ENCODE measurements at places on chromosomes 2 and 18.

DNA sequence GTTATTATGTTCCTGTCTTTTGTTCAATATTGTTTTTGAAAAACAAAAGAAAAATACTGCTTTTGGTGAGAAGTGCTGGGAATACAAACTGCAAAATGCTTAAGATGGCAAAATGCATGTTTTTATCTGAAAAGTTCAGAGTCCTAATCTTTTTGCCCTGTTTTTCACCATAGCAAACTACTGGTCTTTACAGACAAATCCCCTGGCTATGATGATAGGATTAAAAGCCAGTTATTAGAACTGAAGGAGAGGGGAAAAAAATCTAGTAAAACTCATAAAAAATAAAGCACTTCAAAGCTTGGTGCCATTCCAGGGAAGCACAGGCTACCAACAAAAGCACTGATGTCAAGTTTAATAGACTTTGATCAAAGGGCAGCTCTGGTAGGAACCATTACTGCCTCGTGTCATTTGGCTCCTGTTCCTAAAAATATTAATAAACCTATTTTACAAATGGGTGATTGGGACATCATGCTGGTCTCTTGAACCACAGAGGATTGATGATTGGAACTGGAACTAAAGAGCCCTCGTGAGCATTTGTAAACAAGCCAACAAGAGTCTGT lies 194.7 kb downstream of the RAB3GAP1 start:
- no peaks in the 10 kb centered on the region for H3K27me3 ChIP-seq
- H3K4me1 ChIP-seq, result no peaks in the 10 kb centered on the region
- DNase-seq, result no peak
- H3K27ac ChIP-seq, result no peak overlapping the region
- no peak overlapping the region for H3K4me3 ChIP-seq

DNA sequence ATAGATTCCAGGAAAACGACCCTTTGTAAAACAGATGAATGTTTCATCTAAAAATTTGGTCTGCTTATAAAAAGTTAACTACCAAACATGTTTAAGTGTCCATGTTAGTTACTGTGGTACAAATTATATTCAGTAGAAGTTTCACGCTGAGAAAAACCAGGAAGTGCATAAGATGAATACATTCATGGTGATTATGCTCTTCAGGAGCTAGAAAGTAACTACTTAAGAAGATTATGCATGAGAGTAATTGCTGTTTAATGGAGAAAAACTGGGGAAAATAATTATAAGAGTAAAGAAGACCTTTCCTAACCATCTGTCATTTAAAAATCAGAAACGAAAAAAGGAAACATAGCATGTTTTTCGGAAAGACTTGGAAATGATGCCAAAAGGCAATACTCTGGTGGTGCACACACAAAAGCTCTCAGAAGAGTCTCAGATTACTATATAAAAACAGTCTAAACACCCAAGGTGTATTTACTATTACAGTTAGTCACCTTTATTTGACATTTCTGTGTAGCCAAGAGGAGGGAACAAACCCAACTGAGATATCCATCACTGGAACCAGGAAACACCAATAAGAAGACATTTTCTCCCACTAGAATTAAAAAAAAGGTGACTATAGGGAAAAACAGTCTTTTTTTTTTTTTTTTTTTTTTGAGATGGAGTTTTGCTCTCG lies 38.8 kb upstream of the METTL21A start:
- no peaks in the 10 kb centered on the region for H3K4me1 ChIP-seq
- H3K36me3 ChIP-seq, result no peaks in the 10 kb centered on the region
- no peak overlapping the region for H3K4me3 ChIP-seq
- no peak for DNase-seq

DNA sequence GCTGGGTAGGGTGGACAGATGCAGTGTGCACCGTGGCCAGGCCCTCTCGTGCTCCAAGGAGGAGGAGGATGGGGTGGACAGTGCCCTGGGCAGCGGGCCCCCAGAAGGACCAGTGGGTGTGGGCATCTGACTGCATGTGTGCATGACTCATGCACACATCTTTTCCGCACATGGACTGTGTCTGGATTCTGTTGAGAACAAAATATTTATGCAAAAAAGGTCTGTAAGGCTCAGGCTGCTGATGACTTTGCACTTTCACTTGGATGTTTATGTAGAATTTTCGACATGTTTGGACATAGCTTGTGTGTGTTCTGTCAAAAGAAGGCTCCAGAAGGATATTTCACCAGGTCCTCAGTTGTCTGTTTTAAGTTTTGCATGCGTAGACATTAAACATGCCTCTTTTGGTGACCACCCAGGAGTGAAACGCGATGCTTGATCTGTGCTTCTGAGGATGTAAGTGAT lies 45.6 kb downstream of the MTCL1 start:
- H3K27ac ChIP-seq, result no peak overlapping the region
- H3K36me3 ChIP-seq, result no peaks in the 10 kb centered on the region
- no peaks in the 10 kb centered on the region for H3K4me1 ChIP-seq
- no peak overlapping the region for H3K4me3 ChIP-seq
- no peaks in the 10 kb centered on the region for H3K27me3 ChIP-seq

DNA sequence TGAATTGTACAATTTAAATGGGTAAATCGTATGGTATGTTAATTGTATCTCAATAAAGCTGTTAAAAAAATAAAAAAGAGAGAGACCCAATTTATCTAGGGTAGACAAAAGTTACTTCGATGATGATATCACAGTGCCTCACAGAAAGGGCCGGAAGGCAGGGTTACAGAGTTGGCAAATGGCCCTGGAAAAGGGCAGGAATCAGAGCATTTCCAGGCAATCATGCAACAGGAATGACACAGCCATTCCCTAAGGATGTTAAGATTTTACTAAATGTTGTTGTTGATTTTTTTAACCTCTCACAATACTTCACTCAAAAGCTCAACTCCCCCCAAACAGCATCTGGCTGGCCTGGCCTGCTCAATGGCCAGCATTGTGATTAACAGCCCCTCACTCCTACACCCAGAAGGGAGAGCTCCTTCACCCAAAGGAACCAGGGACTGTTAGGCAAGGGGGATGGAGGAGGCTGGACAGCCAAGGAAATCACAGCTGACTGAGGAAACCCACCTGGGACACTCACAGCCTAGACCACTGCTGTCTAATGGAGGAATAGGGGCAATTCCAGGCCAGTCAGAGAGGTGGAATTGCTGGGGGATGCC lies 7.7 kb upstream of the SP100 start:
- no peaks in the 10 kb centered on the region for H3K4me1 ChIP-seq
- no peak overlapping the region for H3K27ac ChIP-seq
- H3K4me3 ChIP-seq, result no peak overlapping the region
- H3K36me3 ChIP-seq, result no peaks in the 10 kb centered on the region
- no peak for DNase-seq

GRCh38 chr2:198873503-198874471 lies 584.0 kb downstream of the SATB2 start:
- no peaks in the 10 kb centered on the region for H3K27me3 ChIP-seq
- H3K27ac ChIP-seq, result no peak overlapping the region
- no peaks in the 10 kb centered on the region for H3K36me3 ChIP-seq
- no peak overlapping the region for H3K4me3 ChIP-seq
- H3K4me1 ChIP-seq, result no peaks in the 10 kb centered on the region

- H3K4me1 ChIP-seq, result no peaks in the 10 kb centered on the region
- H3K27ac ChIP-seq, result no peak overlapping the region
- no peak overlapping the region for H3K4me3 ChIP-seq
- DNase-seq, result no peak
- no peaks in the 10 kb centered on the region for H3K36me3 ChIP-seq
- H3K27me3 ChIP-seq, result no peaks in the 10 kb centered on the region
Measured at GRCh38 chr18:3912705-3913104, 462.7 kb downstream of the TGIF1 start.

DNA sequence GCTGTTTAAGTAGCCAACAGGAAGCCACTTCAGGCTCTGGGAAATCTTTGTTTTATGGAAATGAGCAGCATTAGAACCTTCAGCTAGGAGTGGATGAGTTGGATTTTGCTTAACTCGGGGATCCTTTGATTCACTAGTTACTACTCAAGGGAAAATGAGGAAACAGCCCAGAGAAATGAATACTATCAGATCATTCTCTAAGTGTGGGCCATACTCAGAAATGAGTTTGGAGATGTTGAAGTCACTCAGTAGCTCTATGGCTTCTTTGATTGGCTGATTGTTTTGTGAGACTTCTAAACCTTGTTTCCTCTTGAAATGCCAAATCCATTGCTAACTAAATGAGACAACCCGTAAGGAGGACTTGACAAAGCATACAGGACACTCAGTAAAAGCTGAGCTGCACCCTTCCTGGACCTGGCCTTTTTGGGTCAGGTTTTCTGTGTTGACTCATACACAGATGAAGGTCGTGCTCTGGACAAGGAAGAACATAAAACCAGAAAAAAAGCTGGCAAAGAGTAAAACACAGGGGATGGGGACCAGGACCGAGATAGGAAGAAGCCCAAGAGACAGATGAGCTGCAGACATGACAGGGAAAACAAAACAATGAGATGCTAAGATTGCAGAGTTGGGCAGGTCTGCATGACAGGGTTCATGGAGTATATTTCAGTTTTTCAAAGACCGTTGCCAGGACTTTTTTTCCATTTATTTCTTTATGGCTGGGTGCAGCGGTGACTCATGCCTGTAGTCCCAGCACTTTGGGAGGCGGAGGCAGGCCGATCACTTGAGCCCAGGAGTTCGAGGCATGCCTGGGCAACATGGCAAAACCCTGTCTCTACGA lies 41.6 kb downstream of the INO80C start:
- H3K4me1 ChIP-seq, result peaks cover 3% of the 10 kb centered on the region
- H3K4me3 ChIP-seq, result no peak overlapping the region
- no peaks in the 10 kb centered on the region for H3K36me3 ChIP-seq
- H3K27ac ChIP-seq, result no peak overlapping the region

DNA sequence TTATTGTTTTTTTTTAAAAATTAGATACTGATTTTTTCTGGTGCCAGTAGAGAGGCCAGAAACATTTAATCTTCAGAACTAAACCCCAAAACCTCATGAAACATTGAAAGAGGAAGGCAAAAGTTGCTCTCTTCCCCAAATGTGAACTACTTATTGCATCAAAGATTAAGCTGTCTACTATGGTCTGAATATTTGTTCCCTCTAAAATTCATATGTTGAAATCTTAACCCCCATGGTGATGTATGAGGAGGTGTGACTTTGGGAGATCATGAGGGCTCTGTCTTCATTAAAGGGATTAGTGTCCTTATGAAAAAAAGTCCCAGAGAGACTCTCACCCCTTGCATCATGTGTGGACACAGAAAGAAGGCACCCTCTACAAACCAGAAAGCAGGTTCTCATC lies 28.2 kb upstream of the SLC8A1 start:
- no peak overlapping the region for H3K27ac ChIP-seq
- H3K36me3 ChIP-seq, result no peaks in the 10 kb centered on the region
- H3K4me3 ChIP-seq, result no peak overlapping the region

DNA sequence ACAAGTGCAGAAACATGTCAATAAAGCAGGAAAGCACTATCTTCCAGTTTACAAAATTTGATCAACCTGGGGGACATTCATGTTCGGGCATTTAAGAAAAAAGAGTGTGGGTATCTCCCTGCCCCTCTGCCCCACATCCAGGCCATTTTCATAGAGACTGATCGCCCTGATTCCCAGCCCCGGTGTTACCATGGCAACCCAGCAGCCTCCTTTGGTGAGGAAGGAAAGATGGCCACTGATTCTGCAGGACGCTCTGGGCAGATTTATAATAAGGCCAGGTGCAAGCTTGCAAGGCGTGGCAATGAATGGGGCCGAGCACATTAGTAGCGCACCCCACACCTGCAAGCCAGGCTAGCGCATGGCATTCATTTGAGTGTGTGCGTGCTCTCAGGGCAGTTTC lies 36.7 kb upstream of the ARL4C start:
- no peaks in the 10 kb centered on the region for H3K27me3 ChIP-seq
- H3K27ac ChIP-seq, result no peak overlapping the region
- no peak for DNase-seq
- H3K4me1 ChIP-seq, result no peaks in the 10 kb centered on the region
- H3K36me3 ChIP-seq, result no peaks in the 10 kb centered on the region
- no peak overlapping the region for H3K4me3 ChIP-seq

- DNase-seq, result no peak
- peak overlapping the region; percentile 6 for H3K27ac ChIP-seq
- H3K27me3 ChIP-seq, result no peaks in the 10 kb centered on the region
- H3K4me3 ChIP-seq, result no peak overlapping the region
- no peaks in the 10 kb centered on the region for H3K36me3 ChIP-seq
Measured at GRCh38 chr18:8614875-8615274, 5.6 kb downstream of the RAB12 start.

DNA sequence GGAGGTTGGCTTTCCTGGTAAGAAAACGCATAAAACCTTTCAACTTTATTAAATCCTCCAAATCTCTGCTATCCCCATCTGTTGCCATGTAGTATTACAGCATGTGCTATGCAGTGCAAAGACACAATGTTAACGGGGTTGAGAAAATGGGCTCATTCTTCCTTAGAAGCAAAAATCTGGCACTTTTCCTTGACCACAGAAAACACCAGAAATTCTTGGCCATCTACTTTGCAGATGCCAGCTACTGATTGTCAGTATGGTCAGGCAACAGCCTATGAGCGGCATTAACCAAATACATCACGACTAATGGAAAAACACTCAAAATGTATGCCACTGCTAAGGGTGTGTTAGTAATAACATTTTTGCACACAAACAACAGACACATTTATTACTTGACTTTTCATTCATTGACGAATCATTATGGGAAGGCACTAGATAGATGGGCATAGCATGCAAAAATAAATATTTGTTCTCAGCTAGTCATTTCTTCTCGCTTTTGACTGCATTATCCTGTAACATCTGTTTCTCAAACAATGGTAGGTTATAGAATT lies 65.2 kb upstream of the CRIM1 start:
- H3K36me3 ChIP-seq, result no peaks in the 10 kb centered on the region
- no peak overlapping the region for H3K4me3 ChIP-seq
- DNase-seq, result no peak
- H3K4me1 ChIP-seq, result no peaks in the 10 kb centered on the region

- H3K36me3 ChIP-seq, result no peaks in the 10 kb centered on the region
- H3K27me3 ChIP-seq, result no peaks in the 10 kb centered on the region
- H3K4me1 ChIP-seq, result no peaks in the 10 kb centered on the region
- H3K4me3 ChIP-seq, result no peak overlapping the region
- peak; percentile 91 for DNase-seq
Measured at GRCh38 chr2:217685255-217685605, 317.6 kb downstream of the TNS1 start.
